ENCODE measurements at places on chromosomes 6 and 20. TPM values are rescaled to one million over a fixed set of nuclear protein-coding genes. Genes with fewer than 3 reads are reported as not detected.

Gene CBLN4
- not detected for total RNA-seq

Gene SH3BGRL2
- 15.0 TPM for total RNA-seq

Gene ANGPT4
- not detected for total RNA-seq

DNA sequence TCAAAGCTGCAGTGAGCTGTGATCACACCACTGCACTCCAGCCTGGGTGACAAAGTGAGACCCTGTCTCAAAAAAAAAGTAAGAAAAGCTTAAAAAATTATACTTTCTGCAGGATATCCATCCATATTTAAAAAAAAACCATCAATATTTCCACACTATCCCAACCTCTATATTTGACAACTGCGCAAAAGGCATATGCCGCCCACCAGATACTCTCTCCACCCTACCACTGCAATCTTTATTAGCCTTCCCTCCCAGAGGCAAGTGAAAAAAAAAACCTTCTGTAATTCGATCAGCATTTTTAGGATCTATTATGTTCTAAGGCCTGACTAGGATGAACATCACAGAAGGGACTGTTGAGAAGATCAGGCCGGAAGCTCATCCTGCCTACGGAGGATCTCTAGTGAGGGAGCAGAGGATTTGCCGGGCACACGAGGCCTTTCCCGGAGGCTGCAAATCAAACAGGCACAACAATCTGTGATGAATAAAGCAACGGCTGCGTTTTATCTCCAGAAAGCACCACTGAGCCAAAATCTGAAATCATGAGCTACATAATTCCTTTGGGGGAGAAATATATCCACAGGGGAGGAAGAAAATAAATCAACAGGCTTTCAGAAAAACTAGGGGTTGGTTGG is 65.9 kb downstream of the GFOD1 start:
- DNase-seq = no peak

GRCh38 chr6:70592391-70593117 is 25.8 kb downstream of the SDHAF4 start:
- DNase-seq = no peak

GRCh38 chr6:73131706-73132105 is 93.6 kb downstream of the KHDC1L start:
- DNase-seq = peak; percentile 37

DNA sequence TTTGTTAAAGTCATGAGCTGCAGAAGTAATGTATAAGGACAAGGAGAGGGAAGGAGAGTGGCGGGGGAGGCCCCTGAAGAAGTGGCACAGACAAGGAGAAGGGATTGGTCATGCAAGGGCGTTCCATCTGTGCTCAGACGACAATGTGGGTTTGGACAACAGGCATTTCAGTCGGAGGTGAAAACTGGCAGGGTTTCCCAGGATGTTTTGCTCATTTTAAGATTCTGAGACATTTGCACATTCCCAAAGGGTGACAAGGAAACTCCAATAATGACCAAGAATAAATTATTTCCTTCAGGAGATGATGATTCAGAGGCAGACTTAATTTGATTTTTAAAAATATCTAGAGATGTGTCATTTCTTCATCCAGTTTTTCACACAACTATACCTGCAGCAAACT is 181.8 kb downstream of the HIVEP2 start:
- DNase-seq = peak; percentile 28

DNA sequence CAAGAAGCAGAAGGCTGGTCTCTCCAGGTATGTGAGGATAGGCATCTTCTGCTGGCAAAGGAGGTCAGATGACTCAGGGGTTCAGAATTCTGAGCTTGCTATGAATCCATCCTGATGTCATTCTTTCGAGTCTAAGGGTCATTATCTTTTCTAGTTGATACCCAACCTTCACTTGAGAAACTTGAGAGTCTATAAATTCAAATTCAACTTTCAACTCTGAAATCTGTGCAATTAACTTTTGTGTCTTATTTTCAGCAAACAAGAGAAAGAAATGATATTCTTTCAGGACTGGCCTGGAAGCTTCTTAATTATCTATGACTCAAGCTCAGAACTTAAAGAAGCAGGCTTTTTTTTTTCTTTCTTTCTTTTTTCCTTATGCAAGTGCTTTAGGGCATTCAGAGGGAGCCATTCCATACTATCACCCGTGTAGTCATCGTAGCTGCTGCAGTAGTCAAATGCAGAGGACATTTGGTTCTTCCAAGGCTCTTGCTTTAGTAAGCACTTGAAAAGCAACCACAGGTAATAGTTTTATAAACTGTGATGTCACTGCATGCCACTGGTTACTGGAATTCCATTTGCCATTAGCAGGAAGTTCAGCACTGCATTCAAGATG is 93.0 kb downstream of the ADTRP start:
- peak; percentile 92 for DNase-seq

DNA sequence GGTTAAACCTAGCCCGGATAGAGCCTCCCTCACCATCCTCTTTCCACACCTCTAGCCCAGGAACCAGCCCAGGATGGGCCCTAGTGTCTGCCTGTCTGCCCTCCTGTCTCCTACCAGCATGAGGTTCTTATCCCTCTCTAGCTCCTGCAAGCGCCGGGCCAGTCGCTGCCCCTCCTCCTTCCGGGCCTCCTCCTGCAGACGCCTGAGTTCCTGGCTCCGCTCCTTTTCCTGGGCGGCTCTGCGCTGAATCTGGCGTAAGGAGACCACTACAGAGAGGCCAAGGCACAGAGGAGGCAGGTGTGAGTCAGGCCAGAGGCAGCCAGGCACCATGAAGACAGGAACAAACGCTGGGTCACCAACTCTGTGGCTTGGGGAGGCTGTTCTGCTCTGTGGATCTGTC is 4.3 kb upstream of the PSORS1C2 start:
- DNase-seq = peak; percentile 45

DNA sequence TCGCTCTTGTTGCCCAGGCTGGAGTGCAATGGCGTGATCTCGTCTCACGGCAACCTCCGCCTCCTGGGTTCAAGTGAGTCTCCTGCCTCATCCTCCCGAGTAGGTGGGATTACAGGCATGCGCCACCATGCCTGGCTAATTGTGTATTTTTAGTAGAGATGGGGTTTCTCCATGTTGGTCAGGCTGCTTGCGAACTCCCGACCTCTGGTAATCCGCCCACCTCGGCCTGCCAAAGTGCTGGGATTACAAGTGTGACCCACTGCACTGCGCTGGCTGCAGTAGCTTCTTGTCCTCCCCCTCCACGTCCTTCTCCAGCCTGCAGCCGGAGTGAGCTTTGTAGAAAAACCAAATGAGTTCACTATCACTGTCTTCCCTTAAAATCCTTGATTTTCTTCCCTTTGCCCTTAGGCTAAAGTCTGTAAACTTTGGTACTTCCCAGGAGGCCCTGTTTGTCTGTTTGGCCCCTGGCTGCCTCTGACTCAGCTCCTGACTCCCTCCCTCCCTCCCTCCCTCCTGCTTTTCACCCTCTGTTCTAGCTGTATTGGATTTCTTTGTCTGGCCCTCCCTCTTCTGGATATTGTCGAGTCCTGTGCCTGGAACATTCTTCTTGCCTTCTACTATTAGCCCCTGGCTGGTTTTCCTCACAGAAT is 12.9 kb downstream of the PARD6B start:
- DNase-seq = peak; percentile 84

DNA sequence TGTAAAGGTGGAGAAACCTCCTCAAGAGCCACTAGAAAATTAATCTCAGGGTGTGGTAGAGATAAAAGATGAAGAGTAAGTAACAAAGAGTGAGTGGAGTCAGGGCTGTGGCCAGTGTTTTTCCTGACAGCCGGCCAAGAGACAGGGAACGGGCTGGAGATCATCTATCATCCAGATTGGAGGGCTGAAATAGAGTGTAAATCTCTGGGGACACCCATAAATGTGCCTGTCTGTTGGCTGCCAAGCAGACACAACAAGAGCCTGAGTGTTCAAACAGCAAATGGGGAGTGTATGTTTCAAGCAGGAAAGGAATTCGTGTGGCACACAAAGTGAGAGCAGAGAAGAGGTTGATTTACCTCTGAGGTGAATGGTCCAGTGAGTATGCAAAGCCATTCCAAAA is 326.4 kb upstream of the KHDRBS2 start:
- DNase-seq = no peak

GRCh38 chr6:112155886-112156285 is 68.5 kb downstream of the FAM229B start:
- DNase-seq = no peak

All from bronchial epithelial cell (primary cell).